ENCODE measurements at places on chromosomes 7 and 10. TPM values are rescaled to one million over a fixed set of nuclear protein-coding genes. Genes with fewer than 3 reads are reported as not detected.

PDE1C gene
- 5.4 TPM for total RNA-seq

TMEM209 gene
- total RNA-seq = 43.8 TPM

TCF7L2 gene
- total RNA-seq = 8.7 TPM

PDCD4 gene
- total RNA-seq = 60.1 TPM

HOXA5 gene
- total RNA-seq = 39.2 TPM

NEBL gene
- 6.0 TPM for total RNA-seq

GPR158 gene
- 0.08 TPM for total RNA-seq

C10orf105 gene
- 0.08 TPM for total RNA-seq

VENTX gene
- 0.06 TPM for total RNA-seq

HABP2 gene
- total RNA-seq = not detected

FAM171A1 gene
- 8.2 TPM for total RNA-seq

ATP6V0A4 gene
- not detected for total RNA-seq

UCMA gene
- not detected for total RNA-seq

NAT16 gene
- not detected for total RNA-seq

C10orf62 gene
- not detected for total RNA-seq

SEMA3A gene
- total RNA-seq = 1.1 TPM

SUGCT gene
- total RNA-seq = 8.4 TPM

CALCR gene
- total RNA-seq = 0.14 TPM

NODAL gene
- total RNA-seq = not detected

Data from adrenal gland (tissue), 19 donors.